ENCODE measurements at places on chromosomes 13 and 19. TPM values are rescaled to one million over a fixed set of nuclear protein-coding genes. Genes with fewer than 3 reads are reported as not detected.

DNA sequence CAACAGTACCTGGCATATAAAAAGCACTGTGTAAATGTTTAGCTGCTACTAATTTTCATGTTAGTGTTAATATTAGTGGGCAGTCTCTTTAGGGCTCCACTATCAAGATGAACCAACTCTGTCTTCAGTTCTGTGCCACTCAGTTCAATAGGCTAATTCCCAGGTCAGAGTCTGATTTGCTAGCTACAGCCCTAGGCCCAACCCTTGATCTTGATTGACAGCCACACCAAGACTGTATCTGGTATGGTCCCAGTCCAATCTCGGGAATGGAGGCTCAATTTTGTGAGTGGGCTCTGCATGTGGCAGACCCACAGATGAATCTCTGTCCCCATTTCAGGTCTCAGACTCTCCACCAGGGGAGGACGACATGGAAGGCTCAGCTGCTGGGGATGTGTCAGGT, 46.1 kb downstream of the MAP4K1 start:
- no peak overlapping the region for H3K27ac ChIP-seq
- H3K36me3 ChIP-seq: no peaks in the 10 kb centered on the region
- no peak for DNase-seq
- H3K4me1 ChIP-seq: no peaks in the 10 kb centered on the region
- H3K4me3 ChIP-seq: no peak overlapping the region

- no peaks in the 10 kb centered on the region for H3K27me3 ChIP-seq
- H3K4me3 ChIP-seq: no peak overlapping the region
- H3K27ac ChIP-seq: peak overlapping the region; percentile 24
- peak; percentile 61 for DNase-seq
These were observed 4.1 kb upstream of the C1QTNF9B start for GRCh38 chr13:23901365-23901764.

DNA sequence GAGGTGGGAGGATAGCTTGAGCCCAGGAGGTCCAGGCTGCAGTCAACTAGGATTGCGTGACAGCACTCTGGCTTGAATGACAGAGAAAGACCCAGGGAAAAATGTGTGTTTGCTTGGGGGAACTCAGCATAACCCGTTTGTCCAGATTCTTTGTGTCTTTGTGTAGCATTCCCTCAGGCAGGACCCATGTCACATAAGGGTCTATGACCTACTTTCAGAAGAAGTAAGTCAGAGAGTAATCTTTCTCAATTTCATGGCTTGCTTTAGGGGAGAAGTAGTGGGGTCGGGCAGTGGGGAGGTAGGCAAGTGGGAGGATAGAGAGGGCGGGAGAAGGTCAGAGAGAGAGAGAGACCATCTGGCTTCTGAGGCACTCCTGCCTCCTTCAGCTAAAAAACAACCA, 11.9 kb upstream of the PSPC1 start:
- H3K4me3 ChIP-seq: no peak overlapping the region
- DNase-seq: no peak
- H3K36me3 ChIP-seq: no peaks in the 10 kb centered on the region
- no peaks in the 10 kb centered on the region for H3K27me3 ChIP-seq
- peak overlapping the region; percentile 37 for H3K27ac ChIP-seq

- H3K27ac ChIP-seq: no peak overlapping the region
- no peak overlapping the region for H3K4me3 ChIP-seq
- H3K27me3 ChIP-seq: peaks cover 2% of the 10 kb centered on the region
These were observed 11.9 kb upstream of the C13orf42 start for GRCh38 chr13:51122868-51123566.

- H3K4me3 ChIP-seq: no peak overlapping the region
- DNase-seq: peak; percentile 91
- peaks cover 3% of the 10 kb centered on the region for H3K27me3 ChIP-seq
- H3K36me3 ChIP-seq: no peaks in the 10 kb centered on the region
These were observed 5.6 kb upstream of the DPF1 start for GRCh38 chr19:38229585-38230073.

- no peaks in the 10 kb centered on the region for H3K36me3 ChIP-seq
- peak; percentile 97 for DNase-seq
- no peaks in the 10 kb centered on the region for H3K27me3 ChIP-seq
These were observed 209.1 kb upstream of the STARD13 start for GRCh38 chr13:33494596-33495204.

GRCh38 chr13:79658333-79658975, 177.5 kb downstream of the NDFIP2 start:
- no peaks in the 10 kb centered on the region for H3K36me3 ChIP-seq
- no peaks in the 10 kb centered on the region for H3K4me1 ChIP-seq
- H3K27me3 ChIP-seq: no peaks in the 10 kb centered on the region

GRCh38 chr19:18282788-18283141, 1.3 kb upstream of the JUND start:
- H3K4me3 ChIP-seq: no peak overlapping the region
- no peaks in the 10 kb centered on the region for H3K27me3 ChIP-seq
- no peak for DNase-seq
- peak overlapping the region; percentile 97 for H3K27ac ChIP-seq
- peaks cover 14% of the 10 kb centered on the region for H3K4me1 ChIP-seq

DNA sequence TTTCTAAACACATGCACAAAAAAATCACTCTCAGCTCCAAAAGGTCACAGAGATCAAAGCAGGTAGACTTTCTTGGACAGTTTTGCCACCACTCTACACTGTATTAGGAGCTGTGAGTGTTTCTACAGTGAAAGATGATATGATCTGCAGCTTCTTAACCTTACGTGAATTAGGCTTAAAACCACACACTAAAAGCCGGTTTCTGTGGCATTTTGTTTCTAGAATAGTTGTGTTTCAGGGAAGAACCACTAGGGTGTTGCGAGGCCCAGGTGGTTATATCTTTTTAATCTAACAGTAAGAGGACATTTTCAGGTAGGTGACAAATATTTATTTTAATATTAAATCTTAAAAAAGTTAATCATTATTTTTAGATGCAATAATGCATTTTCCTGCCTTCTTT, 216.4 kb downstream of the KLF5 start:
- H3K36me3 ChIP-seq: no peaks in the 10 kb centered on the region
- no peak overlapping the region for H3K4me3 ChIP-seq

DNA sequence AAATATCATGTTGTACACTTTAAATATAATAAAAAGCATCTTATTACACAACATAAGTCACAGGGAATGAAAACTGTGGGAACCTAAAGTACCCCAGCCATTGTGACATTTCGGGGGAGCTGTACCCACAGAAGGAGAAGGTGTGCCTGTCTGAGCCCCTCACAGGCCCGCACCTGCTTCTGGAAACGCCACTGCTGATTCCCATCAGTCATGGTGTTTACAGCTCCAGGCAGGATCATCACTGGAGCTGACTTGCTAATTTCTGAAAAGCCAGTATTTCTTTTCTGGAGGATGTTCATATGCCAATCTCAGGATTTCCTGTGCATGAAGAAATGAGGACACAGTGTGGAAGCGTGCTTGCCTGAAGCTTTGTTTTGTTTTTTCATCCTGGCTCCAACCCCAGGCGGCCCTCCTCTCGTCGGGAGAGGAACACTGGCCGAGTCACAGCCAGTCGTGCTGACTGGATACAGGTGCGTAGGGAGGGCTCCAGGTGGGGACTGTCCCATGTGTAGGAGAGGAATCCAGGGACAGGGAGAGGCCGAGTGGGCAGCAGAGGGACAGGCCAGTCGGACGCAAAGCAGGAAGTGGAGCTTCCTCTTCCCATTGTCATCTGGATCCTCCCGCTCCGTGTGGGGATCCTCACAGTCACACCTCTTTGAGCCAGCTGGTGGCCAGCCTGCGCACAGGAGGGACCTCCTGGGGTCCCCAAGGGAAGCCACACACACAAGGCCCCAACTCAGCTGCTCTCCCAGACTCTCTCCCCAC, 4.2 kb upstream of the ATP12A start:
- no peak for DNase-seq
- no peak overlapping the region for H3K4me3 ChIP-seq
- H3K36me3 ChIP-seq: no peaks in the 10 kb centered on the region
- H3K27ac ChIP-seq: no peak overlapping the region

DNA sequence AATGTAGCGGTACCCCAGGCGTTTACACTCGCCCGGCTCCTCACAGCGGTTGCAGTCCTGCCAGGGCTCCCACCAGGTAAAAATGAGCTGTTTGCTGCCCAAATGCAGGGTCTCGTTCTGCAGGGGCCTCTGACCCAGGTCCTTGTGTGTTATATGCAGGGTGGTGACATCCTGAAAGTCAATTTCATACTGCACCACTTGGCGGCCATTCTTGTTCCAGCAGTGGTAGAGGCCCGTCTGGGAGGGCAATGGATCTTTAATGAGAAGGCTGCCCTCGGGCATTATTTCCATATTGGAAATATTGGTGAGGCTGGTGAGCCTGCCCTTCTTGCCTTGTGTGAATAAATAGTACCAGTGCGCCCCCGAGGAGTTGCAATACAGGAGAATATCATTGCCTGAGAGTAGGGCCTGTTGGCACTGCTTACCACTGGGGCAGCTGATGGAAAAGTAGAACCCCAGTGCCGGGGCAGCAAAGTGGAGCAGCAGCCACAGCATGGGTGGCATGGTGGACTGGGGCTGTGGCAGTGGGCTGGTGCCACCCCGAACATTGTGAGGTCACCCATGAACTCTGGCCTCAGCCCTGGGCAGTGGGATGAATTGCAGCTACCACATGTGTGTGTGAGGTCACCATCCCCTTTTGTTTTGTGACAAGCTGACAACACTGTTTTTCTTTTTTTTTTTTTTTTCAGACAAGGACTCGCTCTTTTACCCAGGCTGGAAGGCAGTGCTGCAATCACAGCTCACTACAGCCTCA, at the start of gene FAM187B:
Gene FAM187B, minus strand, starts transcription at position 563 of the 754 bp plus-strand sequence. Its CDS starts 59 bp downstream, at position 504.
- peaks cover 13% of the 10 kb centered on the region for H3K27me3 ChIP-seq
- no peak for DNase-seq
- H3K36me3 ChIP-seq: no peaks in the 10 kb centered on the region
- no peak within 1 kb of the TSS for H3K4me3 ChIP-seq
- no peaks in the 10 kb centered on the region for H3K4me1 ChIP-seq

DNA sequence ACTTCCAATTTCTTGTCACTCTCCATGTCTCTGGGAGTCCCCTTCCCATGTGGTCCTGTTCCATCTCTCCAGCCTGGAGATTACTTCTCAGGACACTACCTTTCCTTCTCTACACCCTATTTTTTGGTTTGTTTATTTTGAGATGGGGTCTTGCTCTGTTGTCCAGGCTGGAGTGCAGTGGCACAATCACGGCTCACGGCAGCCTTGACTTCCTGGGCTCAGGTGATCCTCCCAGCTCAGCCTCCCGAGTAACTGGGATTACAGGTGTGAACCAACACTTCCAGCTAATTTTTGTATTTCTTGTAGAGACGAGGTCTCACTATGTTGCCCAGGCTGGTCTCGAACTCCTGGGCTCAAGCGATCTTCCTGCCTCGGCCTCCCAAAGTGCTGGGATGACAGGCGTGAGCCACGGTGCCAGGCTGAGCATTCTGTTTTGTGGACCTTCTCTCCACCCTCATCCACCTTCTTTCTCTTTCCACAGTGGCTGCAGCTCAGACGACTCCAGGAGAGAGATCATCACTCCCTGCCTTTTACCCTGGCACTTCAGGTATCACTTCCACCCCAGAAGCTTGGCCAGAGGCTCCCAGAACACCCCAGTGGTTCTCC, 644 bp downstream of the HCST start:
- H3K27ac ChIP-seq: peak overlapping the region; percentile 72
- H3K4me3 ChIP-seq: no peak overlapping the region
- H3K36me3 ChIP-seq: no peaks in the 10 kb centered on the region
- H3K4me1 ChIP-seq: peaks cover 37% of the 10 kb centered on the region
- no peaks in the 10 kb centered on the region for H3K27me3 ChIP-seq

- no peak overlapping the region for H3K4me3 ChIP-seq
- H3K27me3 ChIP-seq: no peaks in the 10 kb centered on the region
- DNase-seq: no peak
- H3K4me1 ChIP-seq: peaks cover 6% of the 10 kb centered on the region
- H3K27ac ChIP-seq: no peak overlapping the region
These were observed 406.2 kb downstream of the KLF5 start for GRCh38 chr13:73464758-73465616.

DNA sequence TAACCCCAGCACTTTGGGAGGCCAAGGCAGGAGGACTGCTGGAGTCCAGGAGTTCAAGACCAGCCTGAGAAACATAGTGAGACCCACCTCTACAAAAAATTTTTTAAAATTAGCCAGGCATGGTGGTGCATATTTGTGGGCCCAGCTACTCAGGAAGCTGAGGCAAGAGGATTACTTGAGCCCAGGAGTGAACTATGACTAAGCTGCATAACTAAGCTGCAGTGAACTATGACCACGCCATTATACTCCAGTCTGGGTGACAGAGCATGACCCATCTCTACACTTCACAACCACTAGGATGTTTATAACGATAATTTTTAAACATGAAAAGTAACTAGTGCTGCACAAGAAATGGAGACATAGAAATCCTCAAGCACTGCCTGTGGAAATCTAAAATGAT, 352.7 kb upstream of the SGCG start:
- no peaks in the 10 kb centered on the region for H3K27me3 ChIP-seq
- no peak overlapping the region for H3K27ac ChIP-seq
- H3K4me3 ChIP-seq: no peak overlapping the region
- no peaks in the 10 kb centered on the region for H3K4me1 ChIP-seq

- no peak overlapping the region for H3K4me3 ChIP-seq
- peaks cover 14% of the 10 kb centered on the region for H3K36me3 ChIP-seq
- peaks cover 5% of the 10 kb centered on the region for H3K4me1 ChIP-seq
- H3K27ac ChIP-seq: no peak overlapping the region
These were observed 50.3 kb downstream of the ARHGEF7 start for GRCh38 chr13:111165241-111166010.

DNA sequence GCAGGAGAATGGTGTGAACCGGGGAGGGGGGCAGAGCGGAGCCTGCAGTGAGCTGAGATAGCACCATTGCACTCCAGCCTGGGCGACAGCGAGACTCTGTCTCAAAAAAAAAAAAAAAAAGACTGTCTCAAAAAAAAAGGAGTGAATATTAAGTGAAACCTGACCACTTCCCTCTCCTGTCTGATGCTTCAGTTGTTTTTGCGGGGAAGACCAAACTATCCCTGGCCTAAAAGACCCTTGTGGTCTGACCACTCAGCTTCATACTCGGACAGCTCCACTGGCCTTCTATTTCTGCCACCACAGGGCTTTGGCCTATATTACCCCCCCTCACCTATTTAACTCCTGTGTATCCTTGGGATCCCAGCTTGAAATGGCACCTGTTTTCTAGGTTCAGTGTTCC, 2.3 kb downstream of the CLASRP start:
- no peak for DNase-seq
- H3K27ac ChIP-seq: no peak overlapping the region
- no peaks in the 10 kb centered on the region for H3K27me3 ChIP-seq
- H3K4me1 ChIP-seq: peaks cover 11% of the 10 kb centered on the region
- H3K4me3 ChIP-seq: no peak overlapping the region

The SPACA4 gene
- not detected for polyA plus RNA-seq

The C5AR1 gene
- polyA plus RNA-seq: 1.0 TPM

The NRTN gene
- 0.17 TPM for polyA plus RNA-seq

The PSG1 gene
- 2.7 TPM for polyA plus RNA-seq

The TTYH1 gene
- not detected for polyA plus RNA-seq

The CEACAM3 gene
- not detected for polyA plus RNA-seq

Measured in IMR-90 (cell line).